ENCODE measurements at places on chromosomes 16 and 17. TPM values are rescaled to one million over a fixed set of nuclear protein-coding genes. Genes with fewer than 3 reads are reported as not detected.

Gene KRT28
- not detected for total RNA-seq

Gene MILR1
- total RNA-seq: 21.9 TPM

Gene PTGES3L
- not detected for total RNA-seq

Gene BIRC5
- total RNA-seq: 192 TPM

Gene TEKT5
- not detected for total RNA-seq

Gene ZFP1
- total RNA-seq: 7.9 TPM

Gene LLGL2
- 34.2 TPM for total RNA-seq

- DNase-seq: peak; percentile 68
These were observed 2.7 kb upstream of the RRAD start for GRCh38 chr16:66927918-66928649.

GRCh38 chr17:72710834-72711233 lies 381.7 kb downstream of the SLC39A11 start:
- DNase-seq: no peak

DNA sequence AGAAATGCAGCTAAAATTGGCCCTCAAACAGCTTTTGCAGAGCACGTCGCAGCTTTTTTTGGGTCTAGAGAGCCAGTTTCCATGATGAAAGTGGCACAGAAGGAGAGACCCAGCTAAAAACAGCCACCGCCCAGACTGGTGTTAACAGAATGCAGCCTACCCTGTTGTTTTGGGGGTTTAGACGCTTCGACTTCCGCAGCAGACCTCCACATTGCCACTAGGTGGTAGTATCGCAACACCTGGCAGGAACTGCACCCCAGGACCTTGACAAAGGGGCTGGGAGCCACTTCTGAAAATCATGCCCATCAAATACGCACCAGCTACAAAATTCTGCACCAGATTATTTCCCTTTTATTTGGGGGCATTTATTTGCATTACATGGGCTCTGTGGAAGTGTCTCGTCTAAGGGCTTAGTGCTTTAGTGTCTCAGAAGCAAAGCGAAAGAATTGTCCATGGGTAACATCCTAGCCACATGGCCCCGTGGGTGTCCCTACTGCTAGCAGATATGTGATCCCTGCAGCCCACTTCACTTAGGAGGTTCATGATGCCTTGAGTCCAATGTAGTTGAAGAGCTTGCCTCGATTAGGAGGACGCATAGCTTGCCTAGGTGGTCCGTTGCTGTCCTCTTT lies 167.1 kb downstream of the HAPSTR1 start:
- DNase-seq: peak; percentile 15

- DNase-seq: no peak
These were observed 13.9 kb downstream of the ARL2BP start for GRCh38 chr16:57258910-57259475.

DNA sequence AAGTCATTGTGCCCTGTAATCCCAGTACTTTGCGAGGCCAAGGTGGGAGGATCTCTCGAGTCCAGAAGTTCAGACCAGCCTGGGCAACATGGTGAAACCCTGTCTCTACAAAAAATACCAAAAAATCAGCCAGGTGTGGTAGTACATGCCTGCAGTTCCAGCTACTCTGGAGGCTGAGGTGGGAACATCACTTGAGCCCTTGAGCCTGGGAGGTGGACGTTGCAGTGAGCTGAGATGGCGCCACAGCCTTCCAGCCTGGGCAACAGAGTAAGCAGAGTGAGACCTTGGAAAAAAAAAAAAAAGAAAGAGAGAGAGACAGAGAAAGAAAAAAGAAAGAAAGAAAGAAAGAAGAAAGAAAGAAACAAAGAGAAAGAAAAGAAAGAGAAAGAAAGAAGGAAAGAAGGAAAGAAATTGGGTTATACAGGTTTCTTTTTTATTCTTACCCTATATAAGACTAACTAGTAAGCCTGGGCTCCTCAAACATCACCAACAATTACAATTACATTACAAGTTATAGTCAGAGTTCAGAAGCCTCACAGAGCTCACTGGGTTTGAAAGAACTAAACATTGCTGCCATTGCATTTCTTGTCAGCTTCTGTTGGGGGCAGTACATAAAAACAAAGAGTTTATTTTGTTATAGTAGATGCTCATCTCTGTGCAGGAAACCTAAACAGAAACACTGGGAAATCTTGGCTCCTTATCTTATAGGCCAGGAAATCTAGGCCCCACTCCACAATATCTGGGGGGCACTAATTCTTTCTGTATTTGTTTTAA lies 6.7 kb upstream of the ABCA9 start:
- DNase-seq: no peak

- peak; percentile 64 for DNase-seq
These were observed 41.8 kb downstream of the MYO18A start for GRCh38 chr17:29138184-29138955.

DNA sequence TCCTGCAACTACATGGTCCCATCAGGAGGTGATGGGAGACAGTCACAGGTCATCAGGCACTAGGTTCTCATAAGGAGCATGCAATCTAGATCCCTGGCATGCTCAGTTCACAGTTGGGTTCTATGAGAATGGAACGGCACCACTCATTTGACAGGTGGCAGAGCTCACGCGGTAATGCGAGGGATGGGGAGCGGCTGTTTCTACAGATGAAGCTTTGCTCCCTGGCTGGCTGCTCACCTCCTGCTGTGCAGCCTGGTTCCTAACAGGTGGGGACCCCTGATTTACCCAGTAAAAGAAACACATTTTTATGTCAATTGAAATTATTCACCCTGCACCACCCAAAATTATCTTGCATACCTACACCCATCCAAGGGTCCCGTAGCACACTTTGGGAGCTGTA lies 42.7 kb upstream of the ZNHIT3 start:
- no peak for DNase-seq

- DNase-seq: peak; percentile 24
These were observed 1643.5 kb downstream of the TP53TG3F start for GRCh38 chr16:35102780-35103403.

GRCh38 chr16:27924411-27925118 lies 138.9 kb downstream of the GSG1L start:
- DNase-seq: peak; percentile 14

GRCh38 chr17:39001703-39002637 lies 34.8 kb upstream of the FBXO47 start:
- DNase-seq: peak; percentile 25

GRCh38 chr16:66457888-66458287 lies 30.8 kb downstream of the BEAN1 start:
- DNase-seq: peak; percentile 62

GRCh38 chr17:49434821-49435670 lies 20.4 kb upstream of the PHB1 start:
- DNase-seq: peak; percentile 43

DNA sequence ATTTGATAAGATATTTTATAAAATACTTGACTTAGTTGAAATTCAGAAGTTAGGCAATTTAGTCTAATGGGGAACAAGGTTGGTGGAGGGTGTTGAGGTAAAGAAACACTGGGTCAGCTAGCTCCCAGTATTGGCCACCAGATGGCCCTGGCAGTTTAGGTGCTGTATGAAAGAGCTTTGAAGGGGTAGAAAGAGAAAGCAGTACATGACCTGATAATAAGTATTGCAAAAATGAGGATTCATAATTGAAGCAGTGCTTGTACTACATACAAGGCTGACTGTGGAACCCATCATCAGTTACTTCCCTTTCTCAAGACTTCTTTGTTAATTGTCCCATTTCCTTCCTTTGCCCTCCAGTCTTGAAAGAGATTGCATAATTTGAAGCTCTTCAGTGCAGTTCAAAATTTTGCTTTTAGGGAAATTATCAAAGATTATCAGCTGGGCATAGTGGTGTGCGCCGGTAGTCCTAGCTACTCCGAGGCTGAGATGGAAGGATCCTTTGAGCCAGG lies 29.4 kb downstream of the TANC2 start:
- peak; percentile 14 for DNase-seq

GRCh38 chr17:19785854-19786253 lies 37.8 kb upstream of the ALDH3A1 start:
- no peak for DNase-seq

- peak; percentile 50 for DNase-seq
These were observed 71.5 kb upstream of the DNAJA2 start for GRCh38 chr16:47045023-47045422.

GRCh38 chr16:65967376-65967775 lies 399.1 kb upstream of the CDH5 start:
- no peak for DNase-seq

- no peak for DNase-seq
These were observed 52.3 kb downstream of the TOX3 start for GRCh38 chr16:52494621-52495020.

Data from Caki2 (cell line).